ENCODE measurements at places on chromosomes 11 and 22. TPM values are rescaled to one million over a fixed set of nuclear protein-coding genes. Genes with fewer than 3 reads are reported as not detected.

DNA sequence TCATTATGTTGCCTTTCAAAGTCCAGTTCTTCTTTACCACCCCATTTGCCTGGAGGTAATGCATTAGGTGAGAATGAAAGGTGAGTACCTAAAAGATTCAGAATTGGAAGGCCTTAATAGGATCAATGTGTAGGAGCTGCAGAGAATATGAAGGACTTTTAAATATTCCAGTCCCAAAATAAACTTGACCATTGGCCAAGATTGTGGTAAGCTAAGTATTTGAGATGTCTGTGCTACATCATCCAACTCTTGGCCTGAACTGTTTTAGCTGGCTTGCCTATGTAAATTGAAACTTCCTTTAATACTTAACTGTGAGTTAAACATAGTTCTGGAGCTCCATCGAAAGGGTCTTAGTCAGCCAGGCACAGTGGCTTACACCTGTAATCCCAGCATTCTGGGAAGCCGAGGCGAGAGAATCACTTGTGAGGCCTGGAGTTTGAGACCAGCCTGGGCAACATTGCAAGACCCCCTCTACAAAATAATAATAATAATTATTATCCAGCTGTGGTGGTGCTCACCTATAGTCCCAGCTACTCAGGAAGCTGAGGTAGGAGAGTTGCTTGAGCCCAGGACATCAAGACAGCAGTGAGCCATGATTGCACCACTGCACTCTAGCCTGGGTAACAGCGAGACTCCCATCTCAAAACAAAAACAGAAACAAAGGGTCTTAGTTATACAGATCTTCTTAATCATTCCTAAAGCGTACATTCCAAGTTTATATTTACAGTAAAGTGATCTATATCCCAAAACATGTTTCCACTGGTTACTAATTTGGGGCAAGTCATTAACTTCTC, 29.8 kb downstream of the MTMR3 start:
- DNase-seq = no peak

DNA sequence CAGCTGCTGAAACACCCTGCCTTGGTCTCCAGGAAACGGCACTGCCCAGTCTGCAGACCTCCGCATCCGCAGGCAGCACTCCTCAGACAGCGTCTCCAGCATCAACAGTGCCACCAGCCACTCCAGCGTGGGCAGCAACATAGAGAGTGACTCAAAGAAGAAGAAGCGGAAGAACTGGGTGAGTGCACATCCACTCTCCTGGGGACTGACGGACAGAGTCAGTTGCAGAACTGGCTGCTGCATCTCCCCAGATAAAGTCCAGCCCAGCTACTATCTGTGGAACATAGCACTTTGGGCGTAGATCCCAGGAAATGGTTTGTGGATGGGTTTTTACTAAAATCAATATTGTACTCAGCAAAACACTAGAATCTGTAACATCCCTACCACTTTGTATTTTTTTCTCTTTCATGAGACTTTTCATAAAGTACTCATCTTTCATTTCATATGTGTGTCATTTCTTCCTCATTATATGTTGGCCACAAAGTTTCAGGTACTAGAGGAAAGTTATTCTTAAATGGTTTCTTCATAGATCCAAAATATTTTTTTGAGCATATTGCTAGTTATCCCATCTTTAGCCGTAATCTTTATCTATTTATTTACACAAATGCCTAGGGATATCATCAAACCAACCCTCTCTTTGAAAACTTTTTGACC, 80.1 kb downstream of the DBX1 start:
- DNase-seq = no peak

The NCR3LG1 gene
- 4.2 TPM for total RNA-seq

GRCh38 chr11:130452176-130452575, 3.7 kb downstream of the ADAMTS15 start:
- no peak for DNase-seq

GRCh38 chr11:85589373-85589772, 37.8 kb downstream of the DLG2 start:
- DNase-seq = no peak

DNA sequence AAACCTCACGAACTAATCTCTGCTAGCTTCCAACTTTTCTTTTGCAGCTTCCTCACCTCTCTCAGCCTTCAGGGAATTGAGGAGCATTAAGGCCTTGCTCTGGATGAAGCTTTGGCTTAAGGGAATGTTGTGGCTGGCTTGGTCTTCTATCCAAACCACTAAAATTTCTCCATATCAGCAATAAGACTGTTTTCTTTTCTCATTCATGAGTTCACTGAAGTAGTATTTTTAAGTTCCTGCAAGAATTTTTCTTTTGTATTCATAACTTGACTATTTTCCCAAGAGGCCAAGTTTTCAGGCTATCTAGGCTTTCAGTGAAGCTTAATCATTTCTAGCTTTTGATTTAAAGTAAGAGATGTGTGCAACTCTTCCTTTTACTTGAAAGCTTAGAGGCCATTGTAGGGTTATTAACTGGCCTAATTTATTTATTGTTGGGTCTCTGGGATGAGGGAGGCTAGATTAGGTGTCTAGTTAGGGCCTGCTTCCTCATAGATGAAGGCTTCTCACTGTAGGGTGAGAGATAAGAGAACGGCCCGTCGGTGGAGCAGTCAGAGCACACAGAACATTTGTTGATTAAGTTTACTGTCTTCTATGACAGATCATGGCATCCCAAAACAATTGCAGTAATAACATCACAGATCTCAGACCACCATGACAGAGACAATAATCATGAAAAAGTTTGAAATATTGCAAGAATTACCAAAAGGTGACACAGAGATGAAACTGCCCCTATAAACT, 33.2 kb downstream of the CSF2RB start:
- DNase-seq = no peak

DNA sequence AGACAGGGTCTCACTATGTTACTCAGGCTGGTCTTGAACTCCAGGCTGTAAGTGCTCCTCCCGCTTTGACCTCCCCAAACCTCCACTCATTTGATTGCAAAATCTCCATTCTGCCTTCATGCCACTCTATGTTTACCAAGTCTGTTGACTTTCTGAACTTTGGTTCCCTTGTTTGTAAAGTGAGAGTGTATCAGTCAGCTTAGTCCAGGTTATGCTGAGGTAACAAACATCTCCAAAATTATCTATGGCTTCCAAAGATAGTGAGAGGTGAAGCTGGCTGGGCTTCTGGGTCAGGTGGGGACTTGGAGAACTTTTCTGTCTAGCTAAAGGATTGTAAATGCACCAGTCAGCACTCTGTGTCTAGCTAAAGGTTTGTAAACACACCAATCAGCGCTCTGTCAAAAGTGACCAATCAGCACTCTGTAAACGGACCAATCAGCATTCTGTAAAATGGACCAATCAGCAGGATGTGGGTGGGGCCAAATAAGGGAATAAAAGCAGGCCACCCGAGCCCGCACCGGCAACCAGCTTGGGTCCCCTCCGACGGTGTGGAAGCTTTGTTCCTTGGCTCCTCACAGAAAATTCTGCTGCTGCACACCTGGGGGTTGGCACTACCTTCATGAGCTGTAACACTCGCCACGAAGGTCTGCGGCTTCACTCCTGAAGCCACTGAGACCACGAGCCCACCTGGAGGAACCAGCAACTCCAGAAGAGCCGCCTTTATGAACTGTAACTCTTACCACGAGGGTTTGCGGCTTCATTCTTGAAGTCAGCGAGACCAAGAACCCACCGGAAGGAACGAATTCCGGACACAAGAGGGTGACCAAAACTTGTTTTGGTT, 109.3 kb downstream of the MIAT start:
- DNase-seq = peak; percentile 16

GRCh38 chr22:32987081-32987631, 71.0 kb downstream of the SYN3 start:
- no peak for DNase-seq

All from activated CD8-positive, alpha-beta T cell treated with anti-CD3 and anti-CD28 coated beads for 36 hours (primary cell).